RWPE2 (cell line): ENCODE measurements at places on chromosomes 11 and 22.

GRCh38 chr11:40227730-40228129 lies 1231.7 kb downstream of the LRRC4C start:
- no peak for DNase-seq

GRCh38 chr11:116733043-116733755 lies 39.6 kb downstream of the BUD13 start:
- no peak for DNase-seq

GRCh38 chr11:115314330-115314920 lies 189.8 kb downstream of the CADM1 start:
- no peak for DNase-seq

GRCh38 chr22:34579519-34579918 lies 486.4 kb upstream of the ISX start:
- DNase-seq, result no peak

GRCh38 chr11:47264119-47264518 lies 5.8 kb upstream of the MADD start:
- DNase-seq, result no peak

- DNase-seq, result no peak
These were observed 293.9 kb upstream of the PLET1 start for GRCh38 chr11:112554586-112554985.

DNA sequence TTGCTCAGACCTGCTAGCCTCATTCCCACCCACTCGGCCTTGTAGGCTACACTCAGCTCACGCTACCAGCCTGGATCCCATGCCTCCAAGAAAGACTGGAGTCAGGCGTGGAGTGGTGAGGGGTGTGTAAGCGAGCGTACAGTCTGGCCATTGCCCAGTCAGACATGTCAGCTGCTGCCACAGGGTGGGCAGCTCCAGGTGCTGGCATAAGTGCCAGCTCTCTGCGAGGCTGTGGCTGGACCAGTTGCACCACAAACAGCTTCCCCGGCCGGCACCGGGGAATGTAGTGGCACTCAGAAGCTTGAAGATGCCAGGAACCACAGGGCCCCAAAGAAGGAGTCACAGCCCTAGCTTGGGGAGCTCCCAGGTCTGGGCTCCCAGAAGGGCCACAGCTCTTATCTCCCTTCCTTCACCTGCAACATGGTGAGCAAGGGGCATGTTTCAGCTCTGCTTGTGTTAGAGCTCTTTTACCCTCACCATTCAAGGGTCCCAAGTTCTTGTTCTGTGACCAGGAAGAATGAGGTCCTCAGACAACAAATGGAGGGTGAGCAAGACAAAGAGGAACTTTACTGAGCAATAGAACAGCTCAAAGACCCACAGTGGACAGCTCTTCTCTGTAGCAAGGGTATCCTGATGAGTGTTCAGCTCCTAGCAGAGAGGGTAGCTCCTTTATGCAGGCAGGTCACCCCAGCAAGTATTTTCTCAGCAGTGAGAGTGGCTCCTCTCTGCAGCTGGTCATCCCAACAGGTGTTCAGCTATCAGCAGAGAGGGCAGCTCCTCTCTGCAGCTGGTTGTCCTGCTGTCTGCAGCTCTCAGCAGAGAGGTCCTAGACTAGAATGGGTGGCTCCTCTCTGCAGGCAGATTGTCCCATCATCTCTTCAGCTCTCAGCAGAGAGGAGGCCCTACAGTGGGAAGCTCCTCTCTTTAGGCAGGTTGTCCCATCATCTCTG lies 6.0 kb downstream of the SBF2 start:
- DNase-seq, result no peak

DNA sequence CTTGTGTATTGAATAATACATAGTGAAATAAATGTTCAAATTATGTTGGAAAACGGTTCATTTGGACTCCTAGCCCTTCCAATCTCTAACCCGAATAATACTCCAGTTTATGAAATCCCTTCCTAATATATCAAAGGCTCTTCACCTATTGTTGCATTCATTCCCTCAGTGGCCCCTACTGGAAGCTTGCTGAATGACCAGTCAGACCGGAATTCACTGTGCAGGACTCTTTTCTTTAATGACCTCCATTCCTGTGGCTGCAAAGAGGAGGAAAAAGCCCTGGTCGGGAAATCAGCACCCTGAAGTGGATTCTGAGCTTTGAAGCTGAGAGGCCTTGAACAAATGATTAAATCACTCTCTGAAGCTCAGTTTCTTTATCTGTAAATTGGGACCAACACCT lies 19.1 kb upstream of the RCN1 start:
- DNase-seq, result no peak

- DNase-seq, result no peak
These were observed 407.0 kb downstream of the BRD1 start for GRCh38 chr22:49420651-49421050.

GRCh38 chr11:105100206-105100605 lies 39.4 kb downstream of the CARD18 start:
- DNase-seq, result no peak

DNA sequence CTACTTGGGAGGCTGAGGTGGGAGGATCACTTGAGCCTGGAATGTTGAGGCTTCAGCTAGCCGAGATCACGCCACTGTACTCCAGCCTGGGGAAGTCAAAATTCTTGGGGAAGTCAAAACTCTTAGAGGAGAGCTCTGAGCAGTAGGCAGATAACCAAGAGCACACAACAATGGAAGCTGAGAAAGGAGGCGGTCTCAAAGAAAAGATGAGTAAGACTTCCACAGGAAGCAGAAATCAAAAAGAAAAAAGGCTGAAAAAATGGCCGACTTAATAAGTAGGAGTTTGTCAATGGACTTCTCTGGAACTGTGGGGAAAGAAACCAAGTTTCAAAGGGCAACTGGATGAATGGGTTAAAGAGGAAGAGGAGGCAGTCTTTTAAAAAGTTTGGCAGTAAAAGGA lies 32.1 kb downstream of the RAB30 start:
- DNase-seq, result no peak

DNA sequence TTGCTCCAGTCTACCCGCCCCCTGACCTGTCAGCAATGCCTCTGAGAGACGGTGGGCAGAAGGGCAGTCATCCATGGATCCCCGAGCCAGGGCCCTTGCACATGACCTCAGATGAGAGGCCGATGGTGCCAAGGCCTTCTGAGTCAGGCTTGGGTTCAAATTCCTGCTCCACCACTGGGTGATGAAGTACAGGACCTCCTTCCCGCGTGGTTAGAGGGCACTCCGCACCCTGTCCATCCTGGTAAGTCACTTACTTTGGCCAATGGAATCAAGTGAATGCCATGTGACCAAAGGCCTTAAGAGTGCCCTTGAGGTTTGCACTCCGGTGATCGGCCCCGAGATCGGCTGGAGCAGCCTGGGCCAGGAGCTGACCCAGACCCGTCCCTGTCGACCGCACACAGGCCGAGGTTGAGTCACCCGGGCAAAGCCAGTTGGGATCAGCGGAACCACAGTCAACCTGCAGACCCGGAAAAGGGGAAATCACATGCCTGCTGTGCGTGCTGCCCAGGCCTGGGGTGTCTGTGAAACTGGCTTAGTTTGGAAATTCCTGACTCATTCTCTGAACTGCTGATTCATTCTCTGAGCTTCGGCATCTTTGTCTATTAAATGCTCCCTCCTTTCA lies 48.9 kb downstream of the RTL6 start:
- no peak for DNase-seq

GRCh38 chr11:74397501-74398243 lies 561 bp downstream of the PGM2L1 start:
- no peak for DNase-seq

GRCh38 chr22:19879643-19879991 lies 24.9 kb upstream of the GNB1L start:
- DNase-seq, result peak; percentile 42

DNA sequence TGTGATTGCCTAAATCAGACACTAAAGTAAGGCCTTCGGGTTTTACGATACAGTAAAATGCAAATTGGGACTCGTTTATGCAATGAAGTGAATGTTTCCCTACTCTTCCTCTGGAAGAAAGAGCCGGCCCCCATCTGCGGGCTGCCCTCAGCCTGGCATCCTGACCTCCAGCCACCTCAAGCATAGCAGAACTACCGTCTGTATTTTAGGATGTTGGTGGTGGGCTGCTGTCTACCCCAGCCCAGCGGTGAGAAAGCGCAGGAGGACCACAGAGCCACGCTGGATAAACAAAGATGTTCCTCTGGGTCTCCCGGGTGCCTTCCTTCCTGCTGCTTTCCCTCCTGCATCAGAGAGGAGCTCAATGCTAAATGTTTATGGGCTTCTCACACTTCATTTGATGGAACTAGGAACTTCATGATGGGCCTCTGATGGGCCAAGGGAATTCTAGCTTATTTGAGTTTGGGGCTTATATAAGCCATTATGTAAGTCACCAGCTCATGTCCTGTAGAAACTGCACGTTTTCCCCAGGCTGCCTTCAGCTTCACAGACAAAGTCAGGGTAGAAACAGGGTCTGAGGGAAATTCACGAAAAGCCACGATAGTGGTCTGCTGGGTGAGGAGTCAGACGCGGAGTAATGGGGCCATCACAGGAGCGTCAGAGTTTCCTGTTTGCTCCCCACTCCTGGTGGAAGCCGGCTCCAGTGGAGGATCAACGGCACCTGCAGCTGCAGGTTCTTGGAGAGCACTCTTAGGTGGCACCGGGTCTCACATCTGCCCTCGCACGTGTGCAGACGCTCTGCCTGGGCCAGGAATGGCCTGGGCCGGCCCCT lies 287.4 kb downstream of the BRD1 start:
- DNase-seq, result no peak

- peak; percentile 12 for DNase-seq
These were observed 13.2 kb downstream of the VPS37C start for GRCh38 chr11:61147791-61148620.

DNA sequence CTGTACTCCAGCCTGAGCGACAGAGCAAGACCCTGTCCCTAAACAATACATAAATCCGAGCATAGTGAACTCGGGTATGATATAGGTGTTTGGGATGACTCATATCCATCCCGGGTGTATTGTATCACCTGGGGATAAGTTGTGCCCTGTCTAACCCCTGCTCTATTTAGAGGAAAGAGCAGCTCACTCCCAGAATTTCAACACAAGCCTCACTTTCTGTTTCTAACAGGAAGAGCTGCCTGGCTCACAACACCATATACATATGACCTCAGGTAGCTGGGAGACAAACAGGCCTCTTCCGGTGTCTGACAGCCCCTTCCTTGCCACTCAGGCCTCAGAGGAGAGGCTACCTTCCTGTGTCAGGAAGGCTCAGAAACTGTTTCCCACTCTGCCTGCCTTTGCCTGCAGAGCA lies 9.9 kb upstream of the MICALL1 start:
- DNase-seq, result no peak

DNA sequence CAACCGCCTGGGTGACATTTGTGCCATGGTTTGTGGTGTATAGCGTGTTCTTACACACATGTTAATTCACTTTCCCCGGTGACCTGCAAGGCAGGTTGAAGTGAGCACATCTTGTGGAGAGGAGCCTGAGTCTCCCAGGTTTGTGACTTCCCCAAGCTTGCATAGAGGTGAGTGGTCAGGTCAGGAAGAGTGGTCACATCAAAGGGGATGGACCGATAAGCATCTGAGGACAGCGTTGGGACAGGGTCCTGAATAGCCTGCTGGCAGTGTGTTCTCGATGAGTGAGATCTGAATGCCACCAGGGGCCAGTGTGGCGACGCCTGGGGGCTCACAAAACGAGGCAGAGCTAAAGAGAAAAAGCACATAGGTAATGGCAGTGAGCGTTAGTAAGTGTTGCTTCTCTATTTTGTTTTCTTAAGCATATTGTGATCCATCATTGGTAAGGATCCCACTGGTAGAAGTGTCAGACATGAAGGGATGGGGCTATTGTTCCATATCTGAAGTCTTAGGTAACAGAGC lies 154.6 kb downstream of the GRIK4 start:
- DNase-seq, result no peak

DNA sequence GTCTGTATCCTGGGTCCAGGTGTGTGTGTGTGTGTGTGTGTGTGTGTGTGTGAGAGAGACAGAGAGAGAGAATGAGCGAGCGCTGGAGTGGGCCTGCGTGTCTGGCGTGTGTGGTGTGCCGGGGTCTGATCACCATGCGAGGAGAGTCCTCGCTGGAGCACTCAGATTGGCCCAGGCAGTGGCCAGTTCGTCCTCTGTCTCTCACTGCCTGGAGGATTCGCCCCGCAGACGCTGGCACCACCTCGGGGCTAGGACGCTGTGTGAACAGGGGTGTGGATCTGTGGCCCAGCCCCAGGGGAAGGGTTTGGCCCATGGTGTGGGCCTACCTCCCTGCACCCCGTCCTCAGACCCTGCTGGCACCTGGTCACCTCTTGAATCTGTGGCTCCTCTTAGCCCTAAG lies 11.6 kb upstream of the CACNA1I start:
- DNase-seq, result no peak

- DNase-seq, result no peak
These were observed 282 bp downstream of the PC start for GRCh38 chr11:66957971-66958231.

- DNase-seq, result peak; percentile 80
These were observed 199.0 kb downstream of the GRIK4 start for GRCh38 chr11:120710354-120711131.
